ENCODE measurements at places on chromosomes 11 and 22.

GRCh38 chr11:76335842-76336241, 45.1 kb downstream of the THAP12 start:
- no peak for DNase-seq

DNA sequence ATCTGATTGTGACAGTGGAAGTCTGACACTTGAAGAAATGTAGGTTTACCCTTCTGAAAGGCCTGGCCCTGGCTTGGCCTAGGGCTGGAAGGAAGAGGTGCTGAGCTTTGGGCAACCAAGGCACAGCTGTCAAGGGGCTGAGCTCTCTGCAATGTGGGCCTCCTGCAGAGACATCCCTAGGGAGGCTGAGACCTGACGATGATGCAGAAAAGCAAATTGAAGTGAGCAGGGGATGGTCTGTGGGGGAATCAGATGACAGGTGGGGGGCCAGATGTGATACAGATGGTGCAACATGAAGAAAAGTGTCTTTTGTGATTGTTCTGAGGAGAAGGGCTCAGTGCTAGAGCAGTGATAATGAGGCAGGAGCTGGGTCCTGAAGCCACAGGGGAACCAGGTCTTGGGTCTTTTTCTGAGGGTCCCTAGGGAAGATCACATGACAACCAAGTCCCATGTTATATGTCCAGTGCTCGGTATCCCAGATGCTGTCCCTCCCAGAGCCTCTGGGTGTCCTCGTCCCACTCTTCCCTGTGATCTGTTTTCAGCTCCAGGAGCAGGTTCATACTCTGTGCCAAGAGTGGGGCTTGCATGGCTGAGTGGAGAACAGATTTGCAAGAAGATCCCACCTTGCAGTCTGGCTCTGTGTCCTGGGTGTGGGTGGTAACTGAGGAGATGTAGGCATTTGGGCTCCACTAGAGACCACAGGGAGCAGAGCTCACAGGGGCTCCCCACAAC, 79.9 kb upstream of the VPREB1 start:
- no peak for DNase-seq

DNA sequence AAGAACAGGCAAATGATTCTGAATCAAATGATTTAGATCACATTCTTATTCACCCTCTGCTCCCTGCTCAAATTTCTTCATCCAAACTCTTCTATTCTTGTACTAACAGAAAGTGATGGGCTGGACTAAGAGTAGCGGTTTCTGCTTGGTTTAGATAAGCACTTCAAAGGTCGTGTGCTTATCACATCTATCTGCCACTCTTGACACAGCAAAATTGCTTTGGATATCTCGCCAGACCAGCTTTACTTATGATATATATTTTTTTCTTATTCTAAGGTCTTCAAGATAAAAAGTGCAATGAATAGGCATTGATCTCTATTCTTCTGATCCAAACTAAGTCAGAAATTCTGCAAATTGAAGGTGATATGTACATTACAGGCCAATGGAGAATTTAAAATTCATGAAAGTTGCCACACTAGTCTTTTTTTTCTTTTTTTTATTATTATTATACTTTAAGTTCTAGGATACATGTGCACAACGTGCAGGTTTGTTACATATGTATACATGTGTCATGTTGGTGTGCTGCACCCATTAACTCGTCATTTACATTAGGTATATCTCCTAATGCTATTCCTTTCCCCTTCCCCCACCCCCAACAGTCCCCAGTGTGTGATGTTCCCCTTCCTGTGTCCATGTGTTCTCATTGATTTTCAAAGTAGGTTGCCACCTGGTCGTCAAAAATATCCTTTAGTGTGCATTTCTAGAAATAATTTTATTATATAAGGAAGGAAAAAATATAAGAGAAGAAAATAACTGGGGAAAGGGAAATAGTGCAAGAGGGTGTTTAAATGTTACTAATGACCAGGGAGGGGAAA, 1941.0 kb upstream of the RAG2 start:
- no peak for DNase-seq

DNA sequence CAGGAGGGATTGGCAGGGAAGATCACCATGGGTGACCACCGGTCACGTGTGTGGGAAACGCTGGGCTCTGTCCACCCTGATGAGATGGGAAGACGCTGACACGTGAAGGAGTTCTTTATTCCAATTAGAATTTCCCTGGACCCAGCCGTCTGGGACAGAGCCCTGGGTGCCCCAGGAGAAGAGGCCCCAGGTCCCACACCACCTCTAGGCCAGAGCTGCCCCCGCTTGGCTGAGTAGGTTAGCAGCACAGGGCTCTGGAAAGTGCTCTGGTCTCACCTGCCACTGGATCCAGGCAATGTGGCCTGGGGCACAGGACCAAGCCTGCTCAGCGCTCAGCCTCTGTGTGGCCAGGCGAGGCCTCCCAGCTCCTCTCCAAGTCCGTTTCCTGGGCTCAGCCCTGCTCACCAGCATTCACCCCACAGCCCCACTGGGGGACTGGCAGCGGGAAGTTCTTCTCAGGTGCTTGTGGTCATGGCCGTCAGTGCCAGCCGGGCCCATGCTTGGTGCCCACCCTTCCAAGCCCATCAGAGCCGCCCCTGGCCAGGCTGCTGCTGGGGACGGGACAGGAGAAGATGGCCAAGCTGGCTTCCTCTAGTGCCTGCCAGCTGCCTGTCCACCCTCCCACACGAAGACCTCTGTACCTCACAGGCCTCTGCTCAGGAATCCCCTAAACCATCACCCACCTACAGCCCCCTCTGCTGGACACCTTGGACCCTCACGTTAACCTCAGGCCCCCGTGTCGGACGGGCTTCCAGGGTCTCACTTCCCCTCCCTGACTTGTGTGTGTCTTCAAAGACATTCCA, 62.5 kb upstream of the FGF3 start:
- no peak for DNase-seq

DNA sequence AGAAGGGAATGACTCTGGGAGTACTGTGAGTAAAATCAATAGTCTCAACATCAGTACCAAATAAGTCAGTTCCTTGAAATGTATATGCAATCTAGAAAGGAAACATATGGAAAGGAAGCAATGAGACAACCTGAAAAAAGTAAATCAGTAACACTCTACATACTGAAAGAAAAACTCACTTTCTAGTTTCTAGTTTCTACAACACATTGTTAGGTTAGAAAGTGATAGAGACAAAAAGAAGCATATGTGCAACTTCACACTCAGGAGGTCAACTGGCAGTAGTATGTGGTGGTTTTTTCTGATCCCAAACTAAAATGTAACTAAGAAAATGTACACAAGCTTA, 156.5 kb upstream of the SOX6 start:
- DNase-seq: no peak

DNA sequence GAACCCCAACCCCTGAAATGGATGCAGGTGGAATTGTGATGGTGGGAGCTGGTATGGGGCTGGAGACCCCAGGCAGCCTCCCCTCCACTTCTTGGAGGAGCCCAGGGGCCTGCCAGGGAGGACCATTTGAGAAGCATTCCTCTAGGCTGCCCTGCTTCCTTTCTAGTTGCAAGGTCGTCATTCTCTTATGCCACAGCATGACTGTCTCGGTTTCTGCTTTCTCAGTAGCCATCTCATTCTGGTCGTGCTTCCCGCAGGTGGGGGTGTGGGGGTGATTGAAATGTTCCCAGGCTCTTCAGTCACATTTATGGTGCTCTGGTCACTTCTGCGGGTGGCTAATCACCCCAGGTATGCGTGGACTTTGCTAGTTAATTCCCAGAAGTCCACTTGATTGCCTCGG, 223.7 kb upstream of the TBCEL start:
- no peak for DNase-seq

DNA sequence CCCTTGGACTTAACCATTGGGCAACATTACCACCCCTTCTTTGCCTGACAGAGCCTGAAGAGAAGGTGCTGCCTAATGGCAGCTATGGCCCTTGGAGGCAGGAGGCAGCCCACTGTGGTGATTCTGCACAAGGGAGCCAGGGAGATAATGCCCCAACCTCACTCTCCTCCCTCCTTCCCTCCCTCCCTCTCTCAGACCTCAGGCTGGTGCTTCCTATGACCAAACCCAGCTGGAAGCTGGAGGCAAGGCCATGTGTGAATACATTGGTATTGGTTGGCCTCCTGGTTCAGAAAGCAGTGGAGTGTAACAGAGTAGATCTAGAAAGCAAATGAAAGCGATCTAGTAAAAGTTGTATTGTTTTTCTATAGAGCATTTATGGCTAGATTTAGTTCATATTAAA, 233.1 kb downstream of the CSNK2A3 start:
- DNase-seq: no peak

- no peak for DNase-seq
Observed at GRCh38 chr11:112394304-112394703, 133.6 kb upstream of the PLET1 start.

DNA sequence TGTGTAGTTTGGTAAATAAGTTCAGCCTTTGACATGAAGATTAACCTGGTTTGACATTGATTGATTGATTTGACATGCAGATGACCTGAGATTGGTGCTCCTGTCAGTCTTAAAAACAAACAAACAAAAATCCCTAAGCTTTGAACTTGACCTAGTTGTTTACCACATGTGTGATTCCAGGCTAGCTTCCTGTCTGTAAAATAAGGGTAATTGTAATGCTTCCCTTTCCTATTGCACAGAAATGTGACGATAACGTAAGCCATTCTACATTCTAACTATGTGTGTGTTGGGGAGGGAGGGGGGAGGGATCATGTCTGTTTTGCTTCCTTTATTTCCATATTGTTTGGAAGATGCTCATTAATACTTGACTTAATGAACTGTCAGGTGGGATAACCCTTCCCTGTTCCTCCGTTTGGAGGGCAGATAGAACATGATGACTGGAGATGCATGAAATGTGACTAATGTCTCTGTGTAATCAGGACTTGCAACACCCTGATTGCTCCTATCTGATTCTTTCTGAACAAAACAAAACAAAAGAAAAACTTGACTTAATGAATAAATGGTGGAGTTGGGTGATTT, 106.1 kb upstream of the CLMP start:
- no peak for DNase-seq

DNA sequence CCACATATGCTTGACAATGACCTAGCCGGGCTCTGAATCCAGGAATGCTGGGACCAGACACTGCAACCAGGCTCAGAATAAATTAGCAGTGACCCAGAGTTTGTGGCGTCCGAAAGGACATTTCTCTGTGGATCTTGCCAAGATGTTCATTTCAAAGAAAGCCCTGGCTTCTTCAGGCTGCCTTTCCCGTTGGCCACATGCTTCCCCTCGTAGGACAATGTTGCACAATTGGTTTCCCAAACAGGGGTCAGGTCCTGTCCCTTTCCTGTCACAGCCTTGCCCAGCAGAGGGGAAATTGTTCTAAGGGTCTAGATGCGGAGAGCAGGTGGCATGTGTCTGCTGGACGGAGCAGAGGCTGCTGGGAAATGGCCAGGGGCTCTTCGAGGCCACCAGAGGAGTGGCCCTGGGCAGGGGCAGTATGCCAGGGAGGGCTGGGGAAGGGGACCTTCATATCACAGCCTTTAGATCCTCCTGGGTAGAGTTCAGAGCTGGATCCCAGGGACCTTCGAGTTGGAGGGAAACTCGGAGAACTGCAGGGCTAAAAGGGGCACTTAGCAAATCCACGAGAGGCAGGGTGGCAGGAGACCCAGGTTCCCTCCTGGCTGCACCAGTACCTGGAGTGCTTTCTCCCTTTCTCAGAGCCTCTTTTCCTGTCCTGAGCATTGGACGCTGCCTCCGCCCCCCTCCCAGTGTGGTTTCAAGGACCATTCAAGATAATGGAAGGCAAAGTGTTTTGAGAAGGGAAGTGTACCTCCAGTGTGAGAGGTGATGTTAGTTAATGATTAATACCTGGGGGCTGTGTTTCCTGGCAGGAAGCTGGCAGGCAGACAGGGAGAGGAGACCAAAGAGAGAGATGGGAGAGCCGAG, 42.3 kb downstream of the C11orf96 start:
- DNase-seq: no peak

DNA sequence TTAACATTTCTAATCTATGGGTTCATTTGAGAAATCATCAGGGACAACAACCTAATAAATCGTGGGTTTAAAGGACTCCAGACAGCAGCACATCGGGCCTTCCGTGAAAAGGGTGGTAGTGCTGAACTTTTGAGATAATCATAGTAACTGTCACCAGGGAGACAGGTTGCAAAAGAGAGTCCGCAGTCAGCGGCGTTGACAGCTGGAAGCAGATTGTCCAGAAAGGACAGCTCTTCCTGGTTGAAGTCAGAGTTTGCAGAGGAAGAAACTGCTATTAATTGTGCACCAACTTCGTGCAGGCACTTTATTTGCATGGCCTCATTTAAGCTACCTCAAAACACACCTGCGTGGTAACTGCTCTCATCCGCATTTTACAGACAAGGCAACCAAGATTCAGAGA, 20.5 kb upstream of the ISX start:
- no peak for DNase-seq

- DNase-seq: no peak
Observed at GRCh38 chr22:27775758-27776649, 25.6 kb downstream of the MN1 start.

GRCh38 chr22:45511847-45512261, 9.2 kb downstream of the FBLN1 start:
- DNase-seq: no peak

DNA sequence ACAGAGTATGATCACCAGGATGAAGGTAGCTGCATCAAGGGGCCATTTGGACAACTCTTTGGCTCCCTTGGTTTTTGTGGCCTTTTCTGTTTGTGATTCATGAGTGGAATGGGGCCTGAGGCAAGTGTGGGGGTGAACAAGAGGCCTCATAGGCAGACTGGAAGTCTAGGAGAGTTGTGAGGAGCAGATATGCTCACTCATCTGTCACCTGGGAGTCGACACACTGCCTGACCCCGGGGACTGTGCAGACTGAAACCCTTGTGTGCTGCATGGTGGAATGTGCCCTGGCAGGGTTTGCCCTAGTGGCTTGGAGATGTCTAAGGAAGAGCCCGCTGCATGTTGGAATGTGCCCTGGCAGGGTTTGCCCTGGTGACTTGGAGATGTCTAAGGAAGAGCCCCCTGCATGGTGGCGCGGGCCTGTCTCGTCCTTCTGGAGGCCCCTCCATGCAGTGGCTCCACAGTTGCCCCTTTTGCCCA, 60.0 kb downstream of the MED15 start:
- DNase-seq: no peak

DNA sequence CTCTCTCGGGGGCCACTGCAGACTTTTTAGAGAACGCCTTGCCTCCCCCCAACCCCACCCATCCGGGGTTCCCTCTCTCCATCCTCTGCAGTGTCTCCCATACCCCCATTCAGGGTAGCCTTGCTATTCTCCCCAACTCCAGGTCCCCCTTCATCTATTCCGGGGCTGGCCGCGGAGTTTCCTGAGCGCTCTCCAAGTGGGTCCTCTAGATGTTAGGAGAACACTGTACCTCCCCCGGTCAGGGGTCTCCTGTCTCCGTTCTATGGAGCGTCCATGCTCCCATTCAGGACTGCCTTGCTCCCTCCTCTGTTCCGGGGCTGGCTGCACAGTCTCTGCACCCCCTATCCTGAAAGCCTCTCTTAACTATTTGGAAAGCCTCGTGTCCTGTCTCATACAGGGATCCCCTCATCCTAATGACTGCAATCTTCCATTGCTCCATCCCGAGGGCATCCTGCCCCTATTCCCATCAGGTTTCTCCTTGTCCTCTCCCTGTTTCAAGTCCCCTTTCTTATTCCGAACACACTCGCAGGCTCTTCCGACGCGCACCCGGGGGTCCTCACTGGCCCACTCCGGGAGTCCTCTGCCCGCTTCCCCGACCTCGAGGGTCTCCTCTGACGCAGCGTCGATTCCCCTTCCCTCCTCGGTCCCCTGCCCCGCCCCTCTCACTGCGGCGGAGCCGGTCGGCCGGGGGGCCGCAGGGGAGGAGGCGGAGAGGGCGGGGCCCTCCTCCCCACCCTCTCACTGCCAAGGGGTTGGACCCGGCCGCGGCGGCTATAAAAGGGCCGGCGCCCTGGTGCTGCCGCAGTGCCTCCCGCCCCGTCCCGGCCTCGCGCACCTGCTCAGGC, at the start of gene NEFH:
TSS of gene NEFH (plus strand) at position 802 of the 845 bp plus-strand sequence. CDS start 45 bp downstream, outside the sequence.
- DNase-seq: no peak
